Melanocyte of skin (primary cell): ENCODE measurements at places on chromosomes 2 and 18. TPM values are rescaled to one million over a fixed set of nuclear protein-coding genes. Genes with fewer than 3 reads are reported as not detected.

The RPRM gene
- total RNA-seq = not detected in 2 replicates

The SLC11A1 gene
- 0.34 and 0.36 TPM in 2 replicates for total RNA-seq

The SERPINB7 gene
- not detected in 2 replicates for total RNA-seq

The TRIM43B gene
- total RNA-seq = not detected in 2 replicates

The BMP10 gene
- not detected in 2 replicates for total RNA-seq

The CLIP4 gene
- total RNA-seq = 30.6 and 58.0 TPM in 2 replicates

The ST6GAL2 gene
- not detected in 2 replicates for total RNA-seq

The FNDC4 gene
- total RNA-seq = 2.1 and 4.4 TPM in 2 replicates

The LYG2 gene
- not detected in 2 replicates for total RNA-seq

The TMEM150A gene
- total RNA-seq = 8.9 and 16.0 TPM in 2 replicates

The TCF4 gene
- total RNA-seq = 24.4 and 39.9 TPM in 2 replicates

The CCDC121 gene
- total RNA-seq = 2.1 and 2.5 TPM in 2 replicates

The LMAN2L gene
- 15.0 and 18.5 TPM in 2 replicates for total RNA-seq

The ZFAND2B gene
- total RNA-seq = 13.7 and 16.7 TPM in 2 replicates

The TSPYL6 gene
- total RNA-seq = not detected in 2 replicates

The PASK gene
- total RNA-seq = 6.9 and 7.2 TPM in 2 replicates

The ZNF892 gene
- 5.2 and 6.5 TPM in 2 replicates for total RNA-seq

The TBR1 gene
- 0.31 TPM in 1 of 2 replicates, not detected in the other for total RNA-seq

The CCDC148 gene
- 0.69 and 0.73 TPM in 2 replicates for total RNA-seq

The APOB gene
- total RNA-seq = under 0.01 TPM in 1 of 2 replicates, not detected in the other

The DNAH6 gene
- total RNA-seq = under 0.01 and 0.34 TPM in 2 replicates

The MLPH gene
- 164 and 182 TPM in 2 replicates for total RNA-seq

The EN1 gene
- under 0.01 TPM in 1 of 2 replicates, not detected in the other for total RNA-seq

The SERPINB3 gene
- total RNA-seq = not detected in 2 replicates

The LAMA1 gene
- total RNA-seq = 73.0 and 269 TPM in 2 replicates

The COL4A3 gene
- total RNA-seq = not detected in 2 replicates

The PROM2 gene
- under 0.01 and 0.15 TPM in 2 replicates for total RNA-seq

The PPP1R1C gene
- under 0.01 and 0.31 TPM in 2 replicates for total RNA-seq

The SPATA3 gene
- total RNA-seq = not detected in 2 replicates

The LHCGR gene
- total RNA-seq = not detected in 2 replicates

The LIPT1 gene
- 5.9 and 11.3 TPM in 2 replicates for total RNA-seq

The ABCG5 gene
- total RNA-seq = not detected in 2 replicates

The LIPG gene
- 0.67 and 0.77 TPM in 2 replicates for total RNA-seq

The TXNDC2 gene
- total RNA-seq = not detected in 2 replicates

The GPR35 gene
- total RNA-seq = under 0.01 and 0.31 TPM in 2 replicates

The ITM2C gene
- total RNA-seq = 76.5 and 99.6 TPM in 2 replicates

The ANKRD29 gene
- under 0.01 and 0.34 TPM in 2 replicates for total RNA-seq
